ENCODE measurements at places on chromosomes 11 and 22.

GRCh38 chr11:6402061-6402470 lies 11.8 kb downstream of the SMPD1 start:
- DNase-seq: no peak

GRCh38 chr11:35064114-35064800 lies 74.7 kb upstream of the CD44 start:
- DNase-seq: no peak

GRCh38 chr11:28659716-28660348 lies 551.6 kb downstream of the METTL15 start:
- DNase-seq: no peak

- no peak for DNase-seq
Observed at GRCh38 chr11:12835286-12835685, 161.1 kb downstream of the TEAD1 start.

GRCh38 chr11:19777039-19777376 lies 64.4 kb downstream of the NAV2 start:
- no peak for DNase-seq

DNA sequence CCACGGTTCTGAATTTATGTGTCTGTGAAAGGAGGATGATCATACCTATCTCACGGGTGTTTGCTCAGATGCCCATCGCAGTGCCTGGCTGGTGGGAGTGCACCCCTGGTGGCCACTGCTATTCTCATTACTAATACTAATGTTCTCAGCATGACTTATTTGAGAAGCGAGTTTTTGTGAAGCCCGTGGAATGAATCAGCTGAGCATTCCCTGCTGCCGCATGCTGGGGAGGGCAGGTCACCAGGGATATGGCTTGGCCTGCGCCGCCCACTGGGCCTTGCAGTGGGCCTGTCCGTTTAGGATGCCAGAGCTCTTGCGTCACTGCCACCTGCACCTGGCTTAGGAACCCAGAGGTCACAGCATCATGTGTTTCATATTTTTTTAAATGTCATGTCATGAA lies 16.9 kb downstream of the CTTN start:
- no peak for DNase-seq

DNA sequence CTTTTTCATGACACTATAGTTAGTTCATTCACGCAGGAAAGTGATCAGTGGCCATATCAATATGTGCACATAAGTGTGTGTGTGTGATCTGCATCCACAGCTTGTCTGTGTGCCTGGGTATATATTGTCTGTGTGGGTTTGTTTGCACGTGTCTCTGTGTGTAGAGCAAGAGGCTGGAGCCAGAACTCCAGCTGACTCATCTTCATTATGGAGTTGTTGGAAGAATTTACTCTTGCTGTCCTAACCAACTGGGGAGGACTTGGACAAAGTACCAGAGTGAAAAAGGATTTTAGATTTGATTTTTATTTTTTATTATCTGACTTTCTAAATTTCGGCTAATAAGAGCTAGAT lies 63.9 kb downstream of the TP53I11 start:
- DNase-seq: no peak

- DNase-seq: no peak
Observed at GRCh38 chr11:113014262-113015097, 53.3 kb downstream of the NCAM1 start.

DNA sequence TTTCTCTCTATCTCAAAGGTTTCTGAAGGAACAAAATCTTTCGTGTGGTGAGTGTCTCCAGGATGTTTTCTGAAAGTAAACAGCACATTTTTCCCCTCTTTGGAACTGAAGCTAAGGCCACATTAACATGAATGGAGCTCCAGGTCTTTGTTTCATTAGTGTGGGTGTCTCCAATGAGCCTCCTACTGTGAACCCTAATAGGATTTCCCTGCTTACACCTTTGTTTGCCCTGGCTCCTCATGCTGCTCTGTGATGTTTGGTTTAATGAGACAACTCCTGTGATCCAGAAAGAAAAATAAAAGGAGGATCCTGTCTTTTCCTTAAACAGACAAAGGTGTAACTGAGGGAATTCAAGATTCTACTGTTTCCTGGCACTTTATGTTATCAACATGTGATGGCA lies 76.9 kb upstream of the SLC6A5 start:
- no peak for DNase-seq

DNA sequence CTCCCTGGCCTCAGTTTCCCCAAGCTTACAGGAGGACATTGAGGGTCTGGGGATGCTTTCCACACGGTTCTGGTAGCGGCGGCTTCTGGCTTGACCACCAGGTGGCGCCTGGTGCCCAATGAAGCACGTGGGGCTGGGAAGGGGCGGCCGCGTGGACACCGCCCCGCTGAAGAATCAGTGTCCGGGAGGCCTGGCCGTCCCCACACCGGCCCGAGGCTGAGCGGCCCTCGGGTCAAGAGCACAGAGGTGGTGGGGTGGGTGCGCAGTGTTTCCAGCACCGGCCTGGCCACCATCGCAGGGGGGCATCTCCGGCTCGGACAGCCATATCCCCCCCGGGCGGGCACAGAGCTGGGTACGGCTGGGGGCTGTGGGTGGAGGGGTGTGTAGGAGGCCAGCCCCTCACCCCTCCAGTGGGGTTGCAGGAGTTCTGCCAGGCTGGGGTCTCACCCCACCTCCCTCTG lies 27.8 kb upstream of the PPARA start:
- DNase-seq: peak; percentile 72

DNA sequence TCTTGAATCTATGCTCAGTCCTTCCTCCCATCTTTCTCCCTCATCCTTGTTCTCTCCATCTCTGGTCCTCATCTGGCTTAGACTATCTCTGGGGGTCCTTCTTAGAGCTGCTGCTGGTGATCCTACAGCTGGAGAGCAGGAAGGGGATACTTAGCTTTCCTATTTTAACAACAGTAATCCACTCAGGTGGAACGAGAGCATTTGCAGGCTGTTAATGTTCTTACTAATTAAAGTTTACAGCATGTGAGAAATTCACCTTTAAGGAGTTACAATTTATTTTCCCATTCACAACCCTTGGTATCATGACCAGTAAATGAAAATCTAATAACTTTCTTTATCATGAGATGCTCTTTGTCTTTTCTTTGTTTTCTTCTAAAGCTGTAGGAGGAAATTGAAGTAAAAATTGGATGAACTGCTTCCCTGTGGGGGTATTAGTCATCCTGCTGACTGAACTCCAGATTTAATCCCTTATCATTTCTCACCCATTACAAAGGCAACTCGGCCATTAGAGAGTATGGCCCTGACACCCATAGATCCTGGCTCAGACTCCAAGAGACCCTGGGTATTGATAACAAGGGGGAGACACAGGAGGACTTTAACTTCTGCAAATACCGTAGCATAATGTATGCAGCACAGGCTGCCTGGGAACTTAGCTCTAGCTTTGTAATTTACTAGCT lies 37.6 kb upstream of the MTNR1B start:
- DNase-seq: no peak

GRCh38 chr11:99920956-99921355 lies 766.1 kb upstream of the ARHGAP42 start:
- DNase-seq: no peak

GRCh38 chr22:48842976-48843375 lies 984.7 kb downstream of the BRD1 start:
- DNase-seq: no peak

- DNase-seq: no peak
Observed at GRCh38 chr22:26302726-26303125, 126.3 kb upstream of the ASPHD2 start.

GRCh38 chr11:117888139-117888566 lies 11.7 kb upstream of the FXYD6 start:
- no peak for DNase-seq

GRCh38 chr11:110989428-110990133 lies 255.9 kb upstream of the POU2AF2 start:
- DNase-seq: no peak

DNA sequence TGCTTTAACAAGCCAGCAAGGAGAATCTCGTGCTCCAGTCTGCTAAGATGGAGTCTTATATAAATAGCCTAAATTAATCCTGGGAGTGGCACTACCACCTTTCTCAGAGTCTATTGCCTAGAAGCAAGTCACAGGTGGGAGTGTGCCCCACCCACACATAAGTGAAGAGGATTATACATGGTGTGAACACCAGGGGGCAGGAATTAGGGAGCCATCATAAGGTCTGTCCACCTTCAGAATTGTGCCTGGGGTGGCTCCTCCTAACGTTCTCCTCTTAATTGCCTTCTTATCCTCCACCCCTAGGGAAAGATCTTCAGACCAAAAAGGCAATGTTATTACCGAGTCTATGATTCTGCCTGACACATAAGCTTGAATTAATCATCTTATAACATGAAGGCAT lies 276.8 kb upstream of the SESN3 start:
- no peak for DNase-seq

DNA sequence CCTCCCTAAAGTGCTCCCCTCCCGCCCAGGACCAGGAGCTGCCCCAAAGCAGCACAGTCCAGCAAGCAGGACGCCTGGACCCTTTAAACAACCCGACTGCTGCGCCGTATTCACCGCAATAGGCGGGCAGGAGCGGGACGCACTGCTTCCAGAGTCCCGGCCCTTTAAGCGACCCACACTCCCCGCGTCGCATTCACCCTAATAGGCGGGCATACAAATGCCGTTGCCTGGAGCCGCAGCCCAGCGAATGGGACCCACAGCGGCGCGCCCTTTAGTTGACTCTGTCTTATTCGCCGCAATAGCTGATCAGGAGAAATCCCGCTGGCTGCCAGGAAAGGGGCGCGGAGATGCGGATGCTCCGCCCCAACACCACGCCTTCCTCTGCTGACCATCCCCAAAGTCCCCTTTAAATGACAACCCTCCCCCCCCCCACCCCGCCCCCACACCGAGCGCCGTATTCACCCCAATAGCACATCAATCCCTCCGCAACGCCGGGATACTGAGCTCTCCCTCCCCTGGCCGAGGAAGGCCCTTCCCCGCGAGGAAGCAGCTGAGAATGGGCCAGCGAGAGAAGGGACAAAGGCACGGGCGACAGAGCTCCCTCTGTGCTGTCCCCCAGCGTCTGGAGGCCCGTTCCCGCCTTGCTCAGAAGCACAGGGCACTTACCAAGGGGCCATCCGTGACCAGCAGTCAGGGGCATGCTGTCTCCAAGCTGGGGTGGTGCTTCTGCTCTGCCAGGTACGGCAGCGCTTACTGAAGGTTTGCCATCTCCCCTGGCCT lies 4.7 kb downstream of the OSBPL5 start:
- no peak for DNase-seq

- DNase-seq: no peak
Observed at GRCh38 chr11:8127447-8127846, 41.4 kb downstream of the RIC3 start.

DNA sequence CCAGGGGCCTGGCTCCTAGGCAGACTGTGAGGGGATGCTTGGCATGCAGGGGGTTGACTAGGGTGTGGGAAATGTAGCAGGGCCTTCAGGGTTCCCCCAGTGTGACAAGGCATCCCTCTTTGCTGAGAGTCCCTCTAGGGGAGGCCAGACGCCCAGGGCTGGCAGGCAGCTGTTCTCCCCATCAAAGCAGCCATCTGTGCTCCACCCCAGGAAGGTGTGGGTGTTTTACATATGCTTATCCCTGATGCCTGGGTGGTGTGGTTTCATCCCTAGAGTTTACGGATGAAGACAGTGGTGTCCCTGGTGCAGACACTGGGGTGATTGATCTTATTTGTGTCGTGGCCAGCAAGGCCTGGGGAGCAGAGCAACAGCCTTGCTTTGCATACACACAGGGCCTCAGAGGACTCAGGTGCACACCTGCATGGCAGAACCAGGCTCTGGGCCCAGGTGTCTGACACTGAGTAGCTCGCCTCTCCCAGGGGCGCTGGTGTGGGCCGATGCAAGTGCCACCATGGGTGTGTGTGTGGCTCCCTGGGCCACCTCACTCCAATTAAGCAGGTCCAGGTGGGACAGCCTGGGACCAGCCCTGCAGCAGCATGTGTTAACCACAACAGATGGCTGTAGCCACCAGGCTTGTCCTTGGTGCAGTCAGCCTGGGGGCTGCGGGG lies 74.2 kb downstream of the MED15 start:
- no peak for DNase-seq

DNA sequence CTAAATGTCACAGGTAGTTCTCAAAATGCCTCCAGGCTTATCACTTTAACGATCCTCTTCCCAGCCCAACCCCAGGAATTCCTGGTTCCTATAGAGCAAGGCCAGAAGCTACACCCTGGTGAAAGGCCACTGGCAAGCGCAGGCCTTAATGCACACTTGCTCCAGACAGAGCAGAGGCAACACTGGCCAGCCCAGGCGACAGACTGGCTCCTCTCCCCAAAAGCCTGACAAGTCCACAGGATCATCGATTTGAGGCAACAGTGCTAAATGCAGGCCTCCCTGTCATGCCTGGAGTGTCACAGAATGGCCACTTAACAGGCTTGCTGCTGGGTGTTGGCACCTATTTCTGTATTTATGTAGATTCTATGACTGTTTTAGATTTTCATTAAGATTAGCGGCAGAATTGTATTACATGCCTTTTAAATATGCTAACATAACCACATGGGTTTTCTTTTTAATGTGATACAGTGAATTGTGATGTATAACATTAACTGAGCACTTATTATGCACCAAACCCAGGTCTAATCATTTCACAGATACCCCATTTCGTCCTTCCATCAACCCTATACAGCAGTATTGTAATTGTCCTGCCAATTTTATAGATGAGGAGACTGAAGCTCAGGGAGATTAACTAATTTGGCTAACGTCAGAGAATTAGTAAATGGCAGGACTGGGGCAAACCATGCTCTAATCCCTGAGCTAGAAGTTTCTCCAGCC lies 38.6 kb downstream of the PACSIN2 start:
- DNase-seq: no peak

DNA sequence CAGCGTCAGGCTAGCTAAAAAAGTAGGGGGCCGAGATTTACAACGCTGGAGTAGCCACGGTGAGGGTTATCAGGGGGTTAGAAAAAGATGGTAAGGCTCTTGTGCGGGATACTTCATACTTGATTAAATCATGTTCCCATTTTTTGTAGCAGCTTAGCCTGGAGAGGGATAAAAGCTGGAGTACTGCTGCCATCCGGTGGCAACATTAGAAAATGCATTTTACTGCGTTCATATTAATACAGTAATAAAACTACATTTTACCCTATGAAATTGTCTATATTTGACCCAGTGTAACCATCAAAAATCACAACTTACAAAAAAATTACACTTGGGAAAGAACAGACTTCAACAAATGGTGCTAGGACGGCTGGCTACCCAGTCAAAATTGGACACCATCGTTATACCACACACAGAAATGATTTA lies 17.3 kb downstream of the RPUSD4 start:
- DNase-seq: no peak

GRCh38 chr11:17612221-17613188 lies 65.4 kb downstream of the OTOG start:
- DNase-seq: no peak
